ENCODE measurements at places on chromosomes 7 and 10.

DNA sequence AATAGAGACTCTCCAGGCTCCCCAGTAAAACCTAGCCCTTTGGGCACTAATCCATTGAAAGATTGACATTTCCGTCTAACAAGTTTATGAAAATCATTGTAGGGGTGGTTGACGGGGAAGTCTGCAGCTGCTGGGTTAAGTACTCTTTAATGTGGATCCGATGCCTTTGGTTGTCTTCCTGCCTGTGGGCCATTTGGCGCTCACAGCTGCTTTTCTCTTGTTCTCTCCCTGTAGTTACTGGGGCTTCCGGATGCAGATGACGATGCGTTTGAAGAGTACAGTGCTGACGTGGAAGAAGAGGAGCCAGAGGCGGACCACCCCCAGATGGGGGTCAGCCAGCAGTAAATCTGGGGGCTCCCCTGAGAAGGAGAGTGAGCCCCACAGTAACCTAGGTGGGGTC is 22.4 kb downstream of the MTURN start:
- DNase-seq = no peak

GRCh38 chr10:25017661-25018060 is 1.2 kb downstream of the THNSL1 start:
- DNase-seq = no peak

- no peak for DNase-seq
Observed at GRCh38 chr7:80644054-80644453, 5.6 kb downstream of the CD36 start.

DNA sequence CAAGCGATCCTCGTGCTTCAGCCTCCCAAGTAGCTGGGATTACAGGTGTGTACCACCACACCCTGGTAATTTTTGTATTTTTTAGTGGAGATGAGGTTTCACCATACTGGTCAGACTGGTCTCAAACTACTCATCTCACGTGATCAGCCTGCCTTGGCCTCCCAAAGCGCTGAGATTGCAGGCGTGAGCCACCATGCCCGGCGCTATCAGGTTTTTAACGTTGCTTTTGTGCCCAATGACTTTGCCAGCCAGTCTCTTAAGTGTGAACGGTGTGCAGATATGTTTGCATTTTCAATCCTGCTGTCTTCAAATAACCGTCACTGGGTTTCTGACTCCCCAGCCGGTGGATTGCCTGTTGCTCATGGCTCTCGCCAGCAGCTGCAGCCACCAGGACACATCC is 201.8 kb upstream of the PPP2R2D start:
- DNase-seq = no peak

- DNase-seq = no peak
Observed at GRCh38 chr7:147664541-147664940, 926.0 kb upstream of the C7orf33 start.

- DNase-seq = no peak
Observed at GRCh38 chr10:133421336-133422222, 2.8 kb downstream of the SPRN start.

GRCh38 chr7:99622596-99622995 is 5.8 kb downstream of the ZSCAN25 start:
- no peak for DNase-seq

DNA sequence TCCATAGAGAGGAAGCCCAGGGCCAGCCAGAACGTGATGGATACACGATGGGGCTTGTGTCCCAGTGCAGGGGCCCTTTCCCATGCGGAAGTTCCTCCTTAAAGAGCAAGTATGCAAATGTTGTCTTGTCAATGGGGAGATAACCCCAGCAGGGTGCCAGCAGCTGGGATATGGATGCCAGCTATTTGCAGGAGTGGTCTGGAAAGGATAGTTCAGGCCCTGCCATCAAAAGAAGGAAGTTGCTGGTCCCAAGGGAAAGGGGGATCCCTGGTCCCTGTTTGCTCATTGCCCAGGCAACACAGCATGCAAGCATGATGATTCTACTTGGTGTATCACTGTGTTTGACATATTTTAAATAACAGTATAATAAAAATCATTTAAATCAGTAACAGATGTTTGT is 73.1 kb upstream of the HECW1 start:
- DNase-seq = no peak

- peak; percentile 26 for DNase-seq
Observed at GRCh38 chr7:4725014-4725849, 43.1 kb downstream of the FOXK1 start.

DNA sequence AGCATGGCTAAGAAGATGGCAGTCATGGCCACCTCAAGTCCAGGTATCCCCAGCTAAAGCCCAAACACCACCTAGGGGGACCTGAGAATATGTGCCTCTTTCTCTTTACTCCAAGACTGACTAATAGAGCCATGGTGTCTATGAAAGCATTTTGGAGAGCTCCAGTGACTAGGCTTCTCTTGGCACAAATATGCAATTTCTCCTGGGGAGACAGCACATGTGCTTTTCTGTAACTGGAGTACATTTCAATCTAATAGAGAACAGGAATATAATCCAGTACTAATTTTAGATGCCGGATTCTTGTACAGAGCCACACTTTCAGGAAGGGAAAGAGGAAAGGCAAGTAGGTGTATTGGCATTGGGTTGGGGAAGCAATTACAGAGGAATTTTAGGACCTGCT is 260.1 kb downstream of the BMPER start:
- DNase-seq = no peak

GRCh38 chr7:74405899-74406512 is 47.7 kb upstream of the GTF2IRD1 start:
- DNase-seq = no peak

DNA sequence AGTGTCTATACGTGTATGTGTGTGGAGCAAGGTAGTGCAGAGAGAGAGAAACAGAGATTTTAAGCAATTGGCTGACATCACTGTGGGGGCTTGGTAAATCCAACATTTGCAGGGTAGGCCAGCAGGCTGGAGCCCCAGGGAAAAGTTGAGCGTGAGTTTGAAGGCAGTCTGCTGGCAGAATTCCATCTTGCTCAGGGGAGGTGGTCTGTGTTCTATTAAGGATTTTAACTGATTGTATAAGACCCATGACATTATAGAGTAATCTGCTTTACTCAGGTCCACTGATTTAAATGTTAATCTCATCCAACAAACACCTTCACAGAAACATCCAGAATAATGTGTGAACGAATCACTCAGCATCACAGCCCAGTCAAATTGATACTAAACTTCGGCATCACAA is 912.9 kb downstream of the GRM8 start:
- no peak for DNase-seq

DNA sequence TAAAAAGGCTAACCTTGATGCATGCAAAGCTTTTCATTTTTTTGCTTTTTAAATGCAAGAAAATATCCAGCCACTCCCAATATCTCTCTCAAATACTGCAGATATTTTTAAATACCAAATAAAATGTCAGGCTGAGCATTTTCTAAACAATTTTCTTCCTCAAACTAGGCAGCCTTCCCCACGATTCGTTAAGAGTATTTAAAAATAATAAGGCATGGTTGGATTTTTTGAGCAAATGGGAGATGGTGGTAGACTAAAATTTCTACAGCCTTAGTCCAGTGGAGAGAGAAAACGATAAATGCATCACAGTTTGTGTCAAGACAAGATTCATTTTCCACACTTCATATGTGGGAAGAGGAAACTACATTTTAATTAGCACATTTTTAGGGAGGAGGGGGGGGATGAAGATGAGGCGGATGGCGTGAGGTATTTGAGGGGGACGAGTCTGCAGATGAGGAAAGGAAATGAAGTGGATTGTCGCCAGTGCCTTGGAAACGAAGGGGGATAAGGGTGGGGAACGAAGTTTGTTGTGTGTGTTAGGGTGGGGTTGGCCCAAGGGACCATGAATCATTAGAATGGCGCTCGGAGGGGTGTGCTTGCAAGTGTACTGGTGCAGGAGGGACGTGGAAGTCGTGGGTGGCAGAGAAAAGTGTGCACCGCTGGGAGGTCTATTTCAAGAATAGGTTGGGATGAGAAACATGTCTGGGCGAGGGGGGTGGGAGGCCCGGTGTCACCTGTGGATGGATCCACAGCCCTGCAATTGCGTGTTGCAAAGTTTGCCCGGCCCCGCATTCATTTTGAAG is 1.2 kb upstream of the ADD3 start:
- DNase-seq = no peak

- DNase-seq = no peak
Observed at GRCh38 chr10:110993024-110993693, 73.8 kb downstream of the SHOC2 start.
